ENCODE measurements at places on chromosomes 7 and 10.

DNA sequence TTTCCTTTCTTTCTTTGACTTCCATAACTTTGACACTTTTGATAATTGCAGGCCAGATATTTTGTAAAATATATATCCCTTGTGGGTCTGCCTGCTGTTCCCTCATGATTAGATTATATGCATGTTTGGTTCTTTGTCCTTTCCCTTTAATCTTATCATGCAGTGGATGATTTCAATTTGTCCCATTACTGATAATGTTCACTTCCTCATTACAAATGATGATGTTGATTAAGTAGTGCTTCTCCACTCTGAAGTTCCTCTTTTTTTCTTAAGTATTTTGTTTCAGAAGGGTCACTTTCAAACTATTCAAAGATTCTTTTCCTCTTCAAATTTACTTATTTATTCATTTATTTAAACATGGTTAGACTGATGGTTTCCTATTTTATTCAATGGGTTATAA is 898.1 kb downstream of the XPNPEP1 start:
- no peak for DNase-seq

DNA sequence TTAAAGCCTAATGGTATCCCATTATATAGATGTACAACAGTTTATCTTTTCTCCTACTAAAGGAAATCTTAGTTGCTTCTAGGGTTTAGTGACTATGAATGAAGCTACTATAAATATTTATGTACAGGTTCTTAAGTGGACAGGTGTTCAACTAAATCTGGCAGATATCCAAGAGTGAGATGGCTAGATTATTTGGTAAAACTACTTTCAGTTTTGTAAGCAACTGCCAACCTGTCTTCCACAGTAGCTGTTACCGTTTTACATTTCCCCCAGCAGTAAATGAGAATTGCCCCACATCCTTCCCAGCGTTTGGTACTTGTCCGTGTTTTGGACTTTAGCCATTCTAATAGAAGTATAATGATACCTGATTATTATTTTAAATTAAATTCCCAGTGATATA is 144.9 kb upstream of the MAGI2 start:
- no peak for DNase-seq

DNA sequence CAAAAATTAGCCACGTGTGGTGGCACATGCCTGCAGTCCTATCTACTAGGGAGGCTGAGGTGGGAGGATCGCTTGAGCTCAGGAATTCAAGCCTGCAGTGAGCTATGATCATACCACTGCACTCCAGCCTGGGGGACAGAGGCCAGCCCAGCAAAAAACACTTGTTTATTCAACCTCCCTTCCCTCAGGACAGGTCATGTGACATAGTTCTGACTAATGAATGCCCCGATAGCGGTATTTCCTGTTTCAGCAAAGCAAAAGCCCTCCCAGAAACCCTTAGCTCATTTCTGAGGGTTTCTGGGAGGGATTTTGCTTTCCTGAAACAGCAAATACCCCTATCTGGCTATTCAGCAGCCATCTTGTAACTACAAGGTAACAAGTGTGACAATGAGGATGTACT is 157.1 kb downstream of the GATA3 start:
- no peak for DNase-seq

GRCh38 chr7:143295870-143296269 is 7.7 kb downstream of the CASP2 start:
- DNase-seq: no peak

DNA sequence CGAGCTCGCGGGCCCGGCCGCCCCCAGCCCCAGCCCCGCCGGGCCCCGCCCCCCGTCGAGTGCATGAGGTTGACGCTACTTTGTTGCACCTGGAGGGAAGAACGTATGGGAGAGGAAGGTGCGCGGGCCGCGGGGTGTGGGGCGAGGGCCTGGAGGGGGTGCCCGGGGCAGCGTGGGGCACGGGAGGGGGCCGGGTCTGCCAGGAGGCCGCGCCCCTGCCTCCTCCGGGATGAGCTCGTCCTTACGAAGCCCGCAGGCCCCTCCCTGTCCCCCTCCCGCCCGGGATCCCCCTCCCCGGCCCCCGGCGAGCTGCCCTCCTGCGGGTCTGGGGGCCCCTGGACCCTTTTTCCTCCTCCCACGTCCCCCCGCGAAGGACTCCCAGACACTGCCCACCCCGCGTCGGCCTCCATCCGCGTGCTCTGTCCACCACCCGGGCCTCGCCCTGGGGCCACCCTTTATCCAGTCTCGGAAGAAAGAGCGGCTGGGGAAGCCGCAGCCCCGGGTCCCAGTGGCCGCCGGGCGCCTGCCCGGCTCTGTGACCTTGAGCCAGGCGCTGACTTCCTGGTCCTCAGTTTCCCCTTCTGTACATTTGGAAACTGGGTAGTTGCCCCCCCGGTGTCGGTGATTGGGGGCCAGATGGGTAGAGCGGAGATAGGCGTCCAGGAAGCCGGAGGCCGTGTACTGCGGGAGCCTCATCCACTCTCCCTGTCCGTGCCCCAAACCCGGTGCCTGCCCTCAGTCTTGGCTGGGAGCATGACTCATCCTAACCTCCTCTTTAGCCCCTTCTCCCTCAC is 521 bp downstream of the LIMK1 start:
- peak; percentile 25 for DNase-seq

DNA sequence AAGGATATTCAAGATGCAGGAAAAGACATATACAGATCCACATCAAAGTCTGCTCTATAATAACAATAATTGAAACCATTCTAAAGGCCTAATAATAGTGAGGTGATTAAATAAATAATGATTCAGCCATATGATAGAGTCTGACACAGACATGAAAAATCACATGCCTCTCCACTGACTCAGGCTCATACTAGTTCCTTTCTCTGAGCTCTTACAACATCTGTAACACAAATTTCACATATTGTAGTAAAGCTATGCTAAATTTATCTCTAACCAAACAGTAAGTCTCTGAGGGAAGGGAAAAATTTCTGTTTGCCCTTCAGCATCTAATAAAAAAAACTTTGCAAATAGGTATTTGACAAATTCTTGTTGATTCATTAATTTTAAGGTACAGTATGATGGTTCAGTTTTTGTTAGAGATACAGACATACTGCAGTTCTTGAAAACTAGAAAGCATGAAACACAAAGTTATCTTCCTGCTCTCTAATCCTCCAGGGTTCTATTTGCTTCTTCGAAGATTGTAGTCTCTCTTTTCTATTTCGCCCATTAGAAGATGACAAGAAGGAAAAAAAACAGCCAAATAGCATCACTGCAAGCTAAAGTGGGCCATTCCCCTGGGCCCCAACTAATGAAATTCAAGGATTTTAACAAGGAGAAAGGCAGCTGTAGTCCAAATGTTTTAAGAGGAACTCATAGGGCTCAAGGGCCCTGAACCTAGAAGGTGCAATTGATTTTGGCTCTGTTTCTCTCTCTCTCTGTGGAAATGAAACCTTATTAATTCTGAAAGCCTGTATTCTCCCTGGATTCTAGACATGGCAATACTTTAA is 53.9 kb downstream of the CUBN start:
- no peak for DNase-seq
